ENCODE measurements at places on chromosomes 12 and 14. TPM values are rescaled to one million over a fixed set of nuclear protein-coding genes. Genes with fewer than 3 reads are reported as not detected.

Gene USP44
- total RNA-seq = not detected

Gene C12orf42
- total RNA-seq = not detected

DNA sequence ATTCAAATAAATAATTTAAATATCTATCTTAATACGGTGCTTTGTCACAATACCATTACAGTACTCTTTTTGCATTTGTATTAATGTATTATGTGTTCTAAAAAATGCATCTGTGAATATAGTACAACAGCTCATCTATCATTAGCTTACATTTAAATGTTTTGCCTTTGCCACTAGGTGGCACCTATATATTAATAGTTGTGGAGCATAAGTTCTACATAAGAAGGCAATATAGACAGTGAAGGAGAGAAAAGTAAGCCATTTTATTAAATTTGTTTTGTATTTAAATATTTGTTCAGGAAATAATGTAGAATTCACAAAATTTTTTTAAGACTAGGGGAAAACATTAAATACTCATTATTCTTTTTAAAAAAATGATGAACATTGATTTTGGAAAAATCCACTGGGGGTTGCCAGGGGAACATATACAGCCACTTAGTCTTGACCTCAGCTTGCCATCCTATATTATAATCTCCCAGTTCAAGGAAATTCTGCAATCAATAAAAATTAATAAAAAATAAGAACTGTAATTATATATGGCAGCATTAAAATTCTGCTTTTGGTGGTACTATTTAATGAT, 9.8 kb downstream of the CCER1 start:
- DNase-seq = peak; percentile 48

- no peak for DNase-seq
Observed at GRCh38 chr14:22641846-22642245, 2.3 kb downstream of the OR6J1 start.

GRCh38 chr12:43347026-43347425, 205.0 kb downstream of the ADAMTS20 start:
- DNase-seq = no peak

DNA sequence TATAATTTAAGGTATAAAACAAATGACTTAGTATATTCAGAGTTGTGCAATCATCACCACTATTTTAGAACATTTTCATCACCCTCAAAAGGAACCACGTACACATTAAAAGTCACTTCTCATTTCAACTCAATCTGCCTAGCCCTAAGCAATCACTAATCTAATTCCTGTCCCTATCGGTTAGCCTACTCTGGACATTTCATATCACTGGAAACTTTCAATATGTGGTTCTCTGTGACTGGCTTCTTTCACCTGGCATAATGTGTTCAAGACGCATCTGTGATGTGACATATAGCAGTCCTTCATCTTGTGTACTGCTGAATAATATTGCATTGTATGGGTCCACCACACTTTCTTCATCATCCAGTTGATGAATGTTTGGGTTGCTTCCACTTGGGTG, 15.4 kb upstream of the PIWIL1 start:
- no peak for DNase-seq

GRCh38 chr12:26172539-26172938, 22.8 kb upstream of the SSPN start:
- no peak for DNase-seq

- no peak for DNase-seq
Observed at GRCh38 chr12:61694214-61694613, 566.0 kb upstream of the USP15 start.

DNA sequence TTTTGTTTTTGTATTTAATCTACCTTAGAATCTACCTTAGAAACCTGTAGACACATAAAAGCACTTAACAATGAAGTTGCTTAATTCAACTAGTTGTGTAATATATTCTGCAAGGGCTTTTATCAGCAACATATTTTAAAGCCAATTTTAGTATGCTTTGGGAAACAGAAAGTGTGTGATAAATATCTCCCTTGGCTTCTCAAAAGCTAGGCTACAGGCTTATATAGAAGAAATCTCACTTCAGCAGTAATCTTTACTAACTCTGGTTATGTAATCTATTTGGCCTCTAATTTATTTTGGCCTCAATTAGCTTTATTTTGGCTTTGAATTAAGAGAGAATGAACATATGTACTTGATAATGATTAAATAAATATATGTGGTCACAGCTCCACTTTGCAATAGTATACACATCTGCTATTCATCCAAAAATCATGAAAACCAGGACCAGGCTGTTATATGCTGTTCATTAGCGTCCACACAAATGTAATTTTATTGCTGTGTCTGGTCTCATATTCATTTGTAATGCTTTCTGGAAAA, 37.2 kb downstream of the LRP6 start:
- DNase-seq = no peak
